ENCODE measurements at places on chromosomes 3 and 15.

GRCh38 chr3:72439321-72440183 is 408.7 kb downstream of the SHQ1 start:
- DNase-seq, result no peak

DNA sequence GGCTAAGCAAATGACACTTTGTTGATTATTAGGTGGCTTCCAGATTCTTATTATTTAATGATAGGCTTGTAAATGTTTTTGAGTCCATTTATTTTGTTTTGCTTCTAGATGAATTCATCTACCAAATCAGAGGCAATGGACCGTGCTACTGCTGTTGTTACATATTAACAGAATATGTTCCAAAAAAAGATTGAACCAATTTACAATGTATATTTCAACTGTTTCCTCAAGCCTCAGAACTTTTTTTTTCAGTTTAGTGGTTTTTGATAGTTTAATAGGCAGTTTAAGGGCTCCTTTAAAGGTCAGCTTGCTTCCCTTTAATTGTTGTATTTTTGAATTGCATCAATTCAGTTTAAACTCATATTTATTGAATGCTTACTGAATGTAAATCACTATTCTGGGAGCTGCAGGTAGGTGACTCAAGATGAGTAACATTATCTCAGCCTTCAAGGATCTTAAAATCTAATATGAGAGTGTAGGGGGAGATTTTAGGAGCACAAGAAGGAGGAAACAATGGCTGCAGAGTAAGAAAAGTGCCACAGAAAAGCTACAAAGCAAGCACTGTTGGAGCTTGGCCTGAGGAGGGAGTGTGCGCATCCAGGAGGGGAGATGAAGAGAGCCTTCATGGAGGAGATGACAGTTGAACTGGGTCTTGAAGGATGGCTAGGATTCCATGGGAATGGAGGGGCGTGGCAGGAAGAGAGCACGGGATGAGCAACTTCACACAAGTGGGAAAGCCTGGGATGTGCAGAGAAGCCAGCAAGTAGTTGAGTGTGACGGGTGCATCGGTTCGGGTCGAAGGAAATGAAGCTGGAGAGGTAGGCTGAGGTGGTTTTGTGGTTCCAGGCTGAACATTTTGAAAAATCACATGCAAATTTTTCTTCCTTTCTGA is 14.7 kb downstream of the MAP2K1 start:
- DNase-seq, result no peak

GRCh38 chr15:40412095-40412759 is 6.6 kb downstream of the IVD start:
- no peak for DNase-seq

DNA sequence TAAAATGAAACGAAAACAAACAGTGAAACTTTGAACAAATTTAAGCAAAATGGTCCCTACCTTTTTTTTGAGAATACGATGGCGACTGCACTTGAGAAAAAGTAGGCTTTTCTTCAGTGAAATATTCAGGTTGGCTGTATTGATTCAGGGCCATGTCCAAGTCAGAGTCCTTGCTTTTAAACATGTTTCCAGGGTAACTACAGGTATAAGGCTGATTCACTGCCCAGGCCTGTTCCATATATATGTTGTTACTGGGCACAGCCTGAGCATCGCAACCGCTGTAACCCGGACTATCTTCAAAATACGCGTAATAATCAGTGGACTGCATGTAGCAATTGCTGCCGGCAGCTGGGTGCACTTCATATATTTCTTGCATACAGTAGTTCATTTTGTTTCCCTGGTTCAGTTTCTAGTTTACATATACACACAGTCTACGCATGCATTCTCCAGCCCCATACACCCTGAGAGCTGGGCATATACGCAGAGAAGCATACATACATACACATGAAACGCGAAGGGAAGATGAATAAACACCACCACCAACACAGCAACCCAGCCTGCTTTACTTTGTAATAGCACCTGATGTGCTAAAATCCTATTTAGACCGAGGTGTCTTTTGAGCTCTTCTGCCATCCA is 220.0 kb downstream of the NR1D2 start:
- no peak for DNase-seq

GRCh38 chr3:4938281-4938982 is 40.8 kb upstream of the BHLHE40 start:
- DNase-seq, result no peak

- DNase-seq, result no peak
Measured at GRCh38 chr15:52294881-52295420, 653 bp downstream of the MYO5C start.

DNA sequence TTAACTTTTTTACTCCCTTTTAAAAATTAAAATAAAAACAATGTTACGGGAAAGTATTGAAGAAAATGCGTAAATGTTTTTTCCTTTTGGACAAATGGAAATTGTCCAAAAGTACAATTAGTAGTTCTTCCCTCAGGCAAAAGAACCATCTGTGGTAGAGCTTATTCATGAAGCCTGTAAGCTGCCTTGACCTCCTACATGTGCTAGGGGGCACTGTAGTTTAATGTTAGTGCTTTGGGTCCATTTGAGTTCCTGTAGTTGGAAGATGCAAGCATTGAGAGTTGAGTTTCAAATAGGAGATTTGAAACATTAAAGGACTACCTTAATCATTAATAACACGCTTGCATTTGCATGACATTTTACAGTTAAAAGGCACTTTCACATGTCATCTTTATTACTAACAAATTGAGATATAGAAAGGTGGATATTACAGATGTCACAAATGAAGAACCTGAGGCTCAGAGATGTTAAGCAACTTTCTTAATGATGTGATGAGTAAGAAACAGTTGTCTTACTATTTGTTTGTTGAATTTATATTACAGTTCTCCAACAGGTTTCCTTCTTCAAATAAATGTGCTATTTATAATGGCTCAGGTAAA is 1.8 kb upstream of the ZNF385D start:
- DNase-seq, result no peak

DNA sequence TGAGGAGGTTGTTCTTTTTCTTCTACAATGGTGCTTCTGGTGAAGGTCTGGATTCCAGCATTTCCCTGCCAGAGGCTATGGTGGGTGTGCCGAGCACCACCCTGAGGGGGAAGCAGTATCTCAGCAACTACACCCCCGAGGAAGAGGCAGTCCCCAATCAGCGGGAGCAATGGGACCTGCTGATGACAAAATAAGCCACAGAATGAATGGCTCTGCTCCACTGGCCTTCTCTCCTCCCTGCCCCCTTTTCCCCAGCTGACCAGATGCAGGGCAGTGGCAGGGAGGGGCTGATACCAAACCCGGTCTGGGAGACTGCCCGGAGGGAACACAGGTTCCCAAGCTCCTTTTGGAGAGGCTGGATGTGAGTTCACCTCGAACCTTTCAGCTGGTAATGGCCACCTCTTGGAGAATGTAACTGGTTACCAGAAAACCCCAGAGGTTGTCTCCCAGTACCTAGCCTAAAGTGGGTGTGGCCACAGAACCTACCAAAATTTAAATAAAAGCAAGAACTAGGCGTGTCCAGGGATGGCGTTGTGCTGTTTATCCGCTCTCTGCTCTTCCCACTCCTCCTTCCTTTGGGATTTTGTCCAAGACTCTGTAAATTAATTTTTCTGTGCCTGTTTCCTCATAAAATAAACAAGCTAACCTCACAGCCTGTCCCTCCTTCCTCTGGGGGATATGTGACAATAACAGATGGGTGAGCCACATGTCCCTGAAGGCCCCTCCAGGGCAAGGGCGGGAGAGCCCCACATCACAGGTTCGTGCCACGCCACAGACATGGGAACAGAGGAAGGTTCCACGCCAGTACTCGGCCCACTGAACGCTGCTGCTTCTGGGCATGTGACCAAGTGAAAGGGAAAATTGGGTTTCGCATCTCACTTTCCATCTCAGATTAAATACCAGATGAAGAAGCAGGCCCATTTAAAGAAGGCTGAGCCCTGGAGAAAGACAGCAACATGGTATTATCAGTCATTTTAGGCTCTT is 35.1 kb upstream of the SPTBN5 start:
- DNase-seq, result no peak

- DNase-seq, result no peak
Measured at GRCh38 chr15:67914537-67915460, 75.0 kb upstream of the RNU6-1 start.

DNA sequence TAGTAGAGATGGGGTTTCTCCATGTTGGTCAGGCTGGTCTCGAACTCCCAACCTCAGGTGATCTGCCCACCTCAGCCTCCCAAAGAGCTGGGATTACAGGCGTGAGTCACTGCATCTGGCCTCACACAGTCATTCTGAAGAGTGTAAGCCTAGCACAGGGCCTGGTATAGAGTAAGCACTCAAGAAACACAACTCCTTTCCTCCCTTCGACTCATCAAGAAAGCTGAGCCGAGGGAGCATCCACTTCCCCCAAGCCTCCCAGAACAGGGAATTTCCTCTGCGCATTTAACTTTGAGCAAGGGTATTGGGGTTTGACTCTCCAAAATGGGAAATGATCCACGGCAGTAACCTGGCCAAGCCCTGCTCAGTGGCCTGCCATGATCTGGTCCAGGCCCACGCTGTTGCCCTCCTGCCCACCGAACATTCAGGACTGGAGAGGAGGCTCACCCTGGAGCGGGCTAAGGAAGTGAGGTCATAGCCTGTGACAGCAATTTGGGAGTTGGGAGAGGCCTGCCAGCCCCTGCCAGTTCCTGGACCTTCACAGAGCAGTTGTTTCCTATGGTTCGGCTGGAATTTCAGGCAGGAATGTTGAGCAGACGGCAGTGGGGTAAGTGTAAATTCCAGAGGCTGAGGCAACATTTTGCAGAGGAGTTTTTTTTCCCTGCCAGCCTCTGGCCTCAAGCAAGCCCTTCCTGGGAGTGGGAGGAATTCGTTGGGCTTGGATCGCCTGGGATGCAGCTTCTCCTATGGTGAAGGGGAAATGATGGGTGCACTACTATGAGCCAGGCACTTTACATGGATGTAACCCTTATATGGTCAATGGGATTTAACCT is 21.2 kb upstream of the SMAD3 start:
- peak; percentile 73 for DNase-seq

GRCh38 chr15:69704229-69704628 is 251.6 kb downstream of the RPLP1 start:
- DNase-seq, result no peak

DNA sequence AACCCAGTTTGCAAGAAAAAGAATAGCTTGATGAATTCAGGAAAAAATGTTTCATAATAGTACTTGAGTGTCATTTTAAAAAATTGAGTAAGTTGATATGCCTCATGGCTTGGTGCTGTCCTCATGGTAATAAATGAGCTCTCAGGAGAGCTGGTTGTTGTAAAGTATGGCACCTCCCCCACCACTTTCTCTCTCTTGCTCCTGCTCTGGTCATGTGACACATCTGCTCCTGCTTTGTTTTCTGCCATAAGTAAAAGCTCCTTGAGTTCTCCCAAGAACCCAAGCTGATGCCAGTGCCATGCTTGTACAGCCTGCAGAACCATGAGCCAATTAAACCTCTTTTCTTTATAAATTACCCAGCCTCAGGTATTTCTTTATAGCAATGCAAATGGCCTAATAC is 108.8 kb upstream of the CRBN start:
- no peak for DNase-seq

GRCh38 chr3:118742760-118743159 is 291.9 kb downstream of the IGSF11 start:
- no peak for DNase-seq

GRCh38 chr3:100310355-100310965 is 24.1 kb upstream of the NIT2 start:
- no peak for DNase-seq

- no peak for DNase-seq
Measured at GRCh38 chr15:85754989-85755388, 39.7 kb downstream of the KLHL25 start.

DNA sequence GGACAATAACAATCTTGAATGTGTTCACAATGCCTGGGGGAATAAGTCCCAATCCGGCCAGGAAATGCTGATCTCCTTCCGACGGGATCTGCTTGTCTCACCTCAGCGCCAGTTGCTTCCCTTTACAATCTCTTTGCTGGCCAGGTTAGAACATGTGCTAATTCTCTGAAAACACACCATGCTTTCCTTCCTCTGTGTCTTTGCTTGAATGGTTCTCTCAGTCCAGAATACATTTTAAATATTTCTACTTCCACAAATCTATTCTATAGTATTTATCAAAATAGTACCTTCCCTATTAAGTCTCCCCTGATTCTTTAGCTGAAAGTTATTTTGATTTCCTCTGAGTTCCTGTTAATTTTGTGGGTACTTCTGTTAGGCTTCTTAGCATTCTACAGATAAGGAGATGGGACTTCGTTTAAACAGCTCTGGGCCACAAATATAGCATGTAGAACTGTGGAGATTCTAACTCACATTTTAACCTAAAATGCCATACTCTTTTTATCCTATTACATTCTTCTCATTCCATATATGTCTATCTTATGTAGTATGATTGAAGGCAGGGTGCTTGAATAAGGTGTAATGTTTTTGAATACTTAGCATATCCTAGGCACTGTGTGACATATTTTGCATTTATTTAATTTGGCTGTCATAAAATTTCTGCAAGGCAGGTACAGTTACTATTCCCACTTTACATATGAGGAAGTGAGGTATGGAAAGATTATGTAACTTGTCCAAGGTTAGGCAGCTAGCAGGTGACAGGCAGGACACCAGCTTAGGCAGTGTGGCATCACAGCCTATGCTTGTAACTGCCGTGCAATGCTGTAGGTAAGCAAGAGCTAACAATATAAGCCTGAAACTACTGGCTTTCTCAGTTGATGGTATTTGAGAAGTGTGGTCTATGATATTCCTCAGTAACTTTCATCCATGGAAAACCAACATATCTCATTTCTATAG is 299.8 kb downstream of the LPP start:
- DNase-seq, result no peak

- DNase-seq, result no peak
Measured at GRCh38 chr15:91308855-91309254, 208.8 kb downstream of the SV2B start.

DNA sequence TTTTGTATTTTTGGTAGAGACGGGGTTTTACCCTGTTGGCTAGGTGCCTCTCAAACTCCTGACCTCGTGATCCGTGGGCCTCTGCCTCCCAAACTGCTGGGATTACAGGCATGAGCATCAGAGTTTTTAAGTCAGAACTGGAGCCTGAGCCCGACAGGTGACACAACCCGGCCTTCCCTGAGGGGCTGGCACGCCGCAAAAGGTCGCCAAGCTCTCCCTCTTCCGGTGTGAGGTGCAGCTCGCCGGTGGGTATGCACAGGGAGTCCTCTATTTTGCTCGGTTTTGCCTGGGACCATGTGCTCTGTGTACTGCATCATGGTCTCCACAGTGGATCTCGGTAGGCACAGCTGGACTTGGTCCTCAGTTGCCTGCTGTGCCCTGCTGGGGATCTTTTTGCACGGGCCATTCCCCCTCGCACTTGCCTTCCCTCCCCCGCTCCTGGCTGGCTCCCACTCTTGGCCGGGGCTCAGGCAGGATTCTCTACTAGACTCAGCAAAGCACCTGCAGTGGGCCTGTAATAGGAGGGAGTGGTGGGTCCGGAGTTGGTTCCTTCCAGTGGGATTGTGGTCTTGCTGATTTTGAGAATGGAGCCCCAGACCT is 101.2 kb upstream of the KLF13 start:
- no peak for DNase-seq
